Cortex of kidney (tissue), 1 donor: ENCODE measurements at places on chromosomes 7 and 10.

GRCh38 chr7:87344446-87344845 lies 1.0 kb upstream of the CROT start:
- no peak for DNase-seq

DNA sequence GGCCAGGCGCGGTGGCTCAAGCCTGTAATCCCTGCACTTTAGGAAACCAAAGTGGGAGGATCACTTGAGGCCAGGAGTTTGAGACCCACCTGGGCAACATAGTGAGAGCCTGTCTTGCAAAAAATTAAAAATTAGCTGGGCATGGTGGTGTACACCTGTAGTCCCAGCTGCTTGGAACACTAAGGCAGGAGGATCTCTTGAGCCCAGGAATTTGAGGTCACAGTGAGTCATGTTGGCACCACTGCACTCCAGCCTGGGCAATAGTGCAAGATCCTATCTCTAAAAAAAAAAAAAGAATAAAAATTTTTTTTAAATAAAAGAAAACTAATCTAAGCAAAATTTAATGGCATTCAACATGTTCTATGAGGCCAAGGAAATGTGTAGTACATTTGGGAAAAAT lies 44.9 kb upstream of the UBN2 start:
- no peak for DNase-seq

DNA sequence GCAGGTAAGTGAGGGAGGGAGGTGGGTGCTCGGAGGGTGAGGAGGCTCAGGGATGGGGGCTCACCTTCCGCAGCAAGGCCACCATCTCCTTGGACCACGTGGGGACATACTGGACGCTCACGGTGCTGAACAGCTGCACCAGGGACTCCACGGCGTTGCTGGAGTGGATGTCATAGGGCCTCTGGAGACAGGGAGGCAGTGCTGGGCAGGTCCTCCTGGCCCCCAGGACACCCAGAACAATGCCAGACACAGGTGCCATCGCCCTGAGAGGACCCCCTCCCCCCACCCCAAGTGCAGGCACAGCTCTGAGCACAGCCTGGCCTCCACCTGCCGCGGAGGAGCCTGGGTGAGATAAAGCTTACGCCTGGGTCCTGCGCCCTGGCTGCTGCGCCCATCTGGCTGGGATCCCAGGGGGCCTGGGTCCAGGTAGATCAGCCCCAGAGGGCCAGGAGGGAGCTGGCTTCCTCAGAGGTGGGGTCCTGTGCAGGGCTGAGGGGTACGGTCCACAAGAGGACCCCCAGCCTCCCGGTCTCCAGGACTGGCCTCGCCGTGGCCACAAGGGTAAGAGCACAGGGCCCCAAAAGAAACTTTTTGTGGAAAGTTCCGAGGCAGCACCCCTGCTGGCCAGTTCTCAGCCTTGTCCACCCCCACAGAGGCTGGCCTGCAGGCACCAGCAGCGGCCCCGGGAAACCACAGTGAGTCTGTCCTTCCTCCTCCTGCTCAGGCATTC lies 37.8 kb downstream of the DPYSL4 start:
- DNase-seq = no peak

- no peak for DNase-seq
Measured at GRCh38 chr10:112515126-112515525, 68.1 kb downstream of the VTI1A start.
